ENCODE measurements at places on chromosomes 12 and 14.
A peak's percentile ranks its signal among the peaks of the same experiment; 100 is the strongest.

DNA sequence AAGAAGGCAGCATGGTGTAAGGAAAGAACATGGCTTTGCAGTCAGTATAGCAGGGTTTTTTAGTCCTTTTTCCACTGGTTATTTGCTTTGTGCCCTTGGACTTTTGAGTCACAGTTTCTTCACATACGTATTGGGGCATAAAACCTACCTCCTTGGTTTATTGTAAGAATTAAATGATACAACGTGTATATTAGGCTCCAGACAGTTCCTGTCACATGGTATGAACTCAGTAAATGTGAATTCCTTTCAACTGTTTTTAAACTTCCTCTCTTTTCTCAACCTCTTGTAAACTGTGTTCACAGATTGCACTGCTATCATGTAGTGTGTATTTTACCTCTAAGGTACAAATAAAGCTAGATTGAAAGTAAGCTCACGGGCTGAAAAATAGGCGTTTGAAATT lies 29.5 kb downstream of the MSRB3 start:
- no peak for DNase-seq

DNA sequence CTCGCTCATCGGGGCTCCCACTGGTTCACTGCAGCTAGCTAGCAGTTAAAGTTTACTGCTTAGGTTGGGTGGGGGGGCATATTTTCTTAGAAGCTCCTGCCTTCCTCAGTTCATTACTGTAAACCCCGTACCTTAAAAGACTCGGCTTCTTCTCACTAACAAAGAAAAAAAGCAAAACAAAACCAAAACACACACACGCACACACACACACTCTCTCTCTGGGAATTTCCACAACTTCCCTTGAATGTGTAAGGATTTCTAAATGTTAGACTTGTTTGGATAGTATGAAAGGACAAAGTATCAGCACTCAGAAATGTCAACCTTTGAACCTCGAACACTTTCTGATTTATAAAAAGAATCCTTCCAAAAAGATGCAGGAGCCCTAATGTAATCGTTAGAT lies 927 bp downstream of the PTHLH start:
- no peak for DNase-seq

DNA sequence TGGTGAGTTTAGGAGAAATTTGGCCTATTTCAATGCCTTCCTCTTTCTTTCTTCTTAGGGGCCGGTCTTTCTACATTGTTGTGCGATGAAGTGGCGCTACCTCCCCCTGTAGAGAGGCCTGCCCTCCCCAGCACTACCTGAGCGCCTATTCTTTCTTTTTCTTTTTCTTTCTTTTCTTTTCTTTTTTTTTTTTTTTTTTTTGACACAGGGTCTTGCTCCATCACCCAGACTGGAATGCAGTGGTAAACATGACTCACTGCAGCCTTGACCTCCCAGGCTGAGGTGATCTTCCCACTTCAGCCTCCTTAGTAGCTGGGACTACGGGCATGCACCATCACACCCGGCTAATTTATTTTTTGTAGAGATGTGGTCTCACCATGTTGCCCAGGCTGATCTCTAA lies 136.1 kb upstream of the MAX start:
- DNase-seq, result no peak

DNA sequence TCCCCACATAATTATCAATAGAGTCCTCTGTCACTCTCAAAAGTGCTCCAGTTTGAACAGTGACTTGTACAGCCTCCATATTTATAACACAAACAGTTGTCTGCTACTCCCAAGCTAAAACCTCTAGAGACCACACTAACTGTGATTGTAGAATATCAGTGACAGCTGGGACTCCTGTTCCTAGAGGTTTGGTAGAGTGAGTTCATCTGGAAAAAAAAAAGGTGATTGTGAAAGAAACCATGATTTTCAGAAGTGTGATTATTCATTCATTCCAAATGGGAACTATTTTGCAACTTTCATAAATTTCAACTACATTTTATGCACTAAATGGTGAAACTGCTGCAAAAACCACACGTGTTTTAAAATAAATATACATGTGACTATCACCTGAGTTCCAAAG lies 128.0 kb upstream of the PLXNC1 start:
- no peak for DNase-seq

DNA sequence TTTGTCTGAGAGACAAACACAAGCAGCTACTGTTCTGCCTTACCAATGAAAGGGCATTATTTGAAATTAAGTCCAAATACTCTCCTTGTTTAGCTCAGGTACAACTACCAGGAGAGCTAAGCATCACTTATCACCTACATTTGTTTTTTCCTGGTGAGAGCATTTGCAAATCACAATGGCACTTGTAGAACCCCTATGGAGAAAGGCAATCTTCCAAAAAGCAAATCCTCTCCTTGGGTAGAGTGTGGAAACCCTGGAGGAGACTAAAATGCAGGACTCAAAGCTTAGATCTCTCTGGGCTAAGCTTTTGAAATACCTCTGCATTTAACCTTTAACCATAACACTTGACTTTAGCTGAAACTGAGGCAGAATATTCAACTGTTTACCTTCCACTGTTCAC lies 20.8 kb downstream of the GTSF1 start:
- DNase-seq, result no peak

- DNase-seq, result no peak
Measured at GRCh38 chr12:6567112-6567670, 900 bp downstream of the NOP2 start.

GRCh38 chr12:107558816-107559382 lies 126.7 kb upstream of the PWP1 start:
- DNase-seq, result no peak

GRCh38 chr12:52812749-52813148 lies 1.2 kb downstream of the KRT4 start:
- DNase-seq, result no peak

GRCh38 chr12:75208856-75209811 lies 505 bp downstream of the KCNC2 start:
- DNase-seq, result no peak

GRCh38 chr14:23163830-23164229 lies 19.6 kb downstream of the SLC7A8 start:
- DNase-seq, result no peak

GRCh38 chr12:69442894-69443293 lies 27.3 kb upstream of the FRS2 start:
- no peak for DNase-seq

GRCh38 chr14:45610318-45610717 lies 357.3 kb upstream of the MIS18BP1 start:
- DNase-seq, result no peak

- DNase-seq, result no peak
Measured at GRCh38 chr14:84783511-84783910, 746.4 kb upstream of the FLRT2 start.

- no peak for DNase-seq
Measured at GRCh38 chr14:54689928-54690327, 123.0 kb downstream of the SAMD4A start.

GRCh38 chr12:12467688-12468261 lies 94.9 kb downstream of the DUSP16 start:
- DNase-seq, result no peak

- no peak for DNase-seq
Measured at GRCh38 chr12:17197971-17198370, 592.0 kb upstream of the LMO3 start.

GRCh38 chr14:103408491-103409155 lies 23.4 kb downstream of the MARK3 start:
- DNase-seq, result peak; percentile 83

DNA sequence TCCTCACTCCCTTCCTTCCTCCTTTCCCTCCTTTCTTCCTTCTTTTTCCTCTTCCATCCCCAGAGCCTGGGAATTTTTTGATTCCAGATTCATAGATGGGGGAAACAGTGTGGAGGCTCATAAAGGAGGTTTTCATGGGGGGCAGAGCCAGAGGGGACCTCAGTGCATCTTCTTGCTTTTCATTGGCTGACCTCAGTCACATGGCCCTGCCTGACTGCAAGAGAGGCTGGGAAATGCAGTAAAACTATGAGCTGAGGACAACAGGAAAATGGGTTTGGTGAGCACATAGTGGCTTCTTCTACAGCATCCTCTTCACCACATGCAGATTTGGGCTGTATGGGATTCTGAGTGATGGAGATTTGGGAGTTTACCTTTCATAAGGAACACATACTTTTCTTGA lies 437.1 kb upstream of the TBX3 start:
- no peak for DNase-seq

DNA sequence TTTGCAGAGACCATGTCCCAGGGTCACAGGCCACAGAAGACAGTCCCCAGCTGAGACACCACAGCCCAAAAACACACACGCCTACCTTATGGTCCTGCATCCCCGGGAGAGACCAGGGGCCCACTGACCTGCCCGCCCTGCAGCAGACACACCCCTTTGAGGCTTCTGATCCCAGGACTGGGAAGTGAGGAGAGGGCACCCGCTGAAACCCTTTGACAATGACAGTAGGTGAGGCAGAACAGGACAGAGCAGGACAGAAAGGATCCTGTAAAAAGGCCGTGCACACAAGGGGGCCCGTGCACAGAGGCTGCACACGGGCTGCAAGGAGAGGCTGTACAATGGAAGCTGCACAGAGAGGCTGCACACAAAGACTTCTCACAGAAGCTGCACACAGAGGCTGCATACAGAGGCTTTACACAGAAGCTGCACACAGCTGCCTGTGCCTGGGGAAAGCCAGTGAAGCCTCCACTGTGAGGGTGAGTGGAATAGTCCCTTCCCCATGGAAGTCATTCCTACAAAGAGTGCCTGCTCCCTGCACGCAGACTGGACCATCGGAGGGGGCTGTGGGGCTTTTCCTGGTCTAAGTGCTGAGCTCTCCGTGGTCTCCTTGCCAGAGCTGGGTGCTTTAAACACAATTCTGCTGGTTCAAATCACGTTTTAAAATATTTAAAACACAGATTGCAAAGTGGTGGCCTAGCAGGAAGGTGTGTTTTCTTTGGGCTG lies 16.6 kb upstream of the SFSWAP start:
- DNase-seq, result no peak

- DNase-seq, result peak; percentile 78
Measured at GRCh38 chr12:131710464-131711457, at the start of gene SFSWAP. Gene SFSWAP (plus strand): TSS chr12:131711090. CDS start chr12:131711230, 140 bp downstream.

DNA sequence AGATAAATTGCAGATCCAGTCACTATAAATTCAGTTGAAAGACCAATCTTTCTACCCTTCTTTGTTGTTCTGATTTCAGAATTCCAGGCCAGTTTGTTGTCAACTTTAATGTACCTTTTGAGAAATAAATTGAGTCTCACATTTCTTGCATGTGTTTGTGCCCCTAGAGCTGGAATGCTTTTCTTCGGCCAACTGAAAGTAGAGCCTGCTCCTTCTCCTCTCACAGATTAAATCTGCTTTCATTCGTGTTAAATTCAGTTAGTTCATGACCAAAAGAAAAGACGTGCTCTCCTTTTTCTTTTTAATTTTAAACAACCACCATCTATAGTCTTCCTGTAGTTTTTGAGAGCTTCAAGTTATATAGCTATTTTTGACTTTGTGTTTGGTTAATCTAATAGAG lies 22.9 kb downstream of the SOCS2 start:
- no peak for DNase-seq

DNA sequence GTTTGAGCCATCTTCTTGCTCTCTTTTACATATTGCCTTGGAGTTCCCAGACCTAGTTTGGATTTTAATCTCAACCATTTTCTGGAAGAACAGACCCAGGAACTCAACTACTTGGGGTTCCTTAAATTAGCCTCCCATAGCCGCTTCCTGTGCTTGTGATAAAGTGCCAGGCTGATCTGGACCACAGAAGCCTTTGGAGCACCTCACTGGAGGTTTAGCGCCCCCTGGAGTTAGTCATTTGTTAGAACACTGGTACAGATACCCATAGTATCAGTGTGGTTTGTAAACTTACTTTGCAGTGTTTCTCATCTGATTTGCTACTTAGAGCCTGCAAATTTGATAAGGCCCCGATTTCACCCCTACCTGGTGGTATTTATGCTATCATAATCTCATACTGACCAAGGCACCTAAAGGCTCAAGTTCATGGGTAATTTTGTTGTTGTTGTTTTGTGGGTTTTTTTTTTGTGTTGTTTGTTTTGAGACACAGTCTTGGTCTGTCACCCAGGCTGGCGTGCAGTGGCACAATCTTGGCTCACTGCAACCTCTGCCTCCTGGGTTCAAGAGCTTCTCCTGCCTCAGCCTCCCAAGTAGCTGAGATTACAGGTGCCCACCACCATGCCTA lies 3.7 kb downstream of the UNC119B start:
- peak; percentile 93 for DNase-seq

DNA sequence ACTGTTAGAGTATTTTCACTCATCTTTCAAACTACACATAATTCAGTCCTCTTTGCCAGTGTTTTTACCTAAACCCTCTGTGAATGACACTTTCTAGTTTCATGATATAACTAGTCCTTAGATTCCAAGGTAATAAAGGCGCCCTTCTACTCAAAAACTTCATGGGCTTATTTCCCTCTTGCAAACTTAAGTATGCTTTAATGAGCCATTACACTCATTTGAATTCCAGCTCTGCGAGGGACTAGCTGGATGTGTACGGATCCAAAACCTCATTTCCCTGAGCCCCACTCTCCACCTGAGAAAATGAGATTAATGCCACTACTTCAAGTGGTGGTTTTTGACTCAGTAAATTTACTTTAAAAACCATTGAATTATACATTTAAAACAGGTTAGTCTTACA lies 141.1 kb downstream of the NDUFA12 start:
- no peak for DNase-seq

GRCh38 chr12:53103860-53104305 lies 597 bp downstream of the SOAT2 start:
- no peak for DNase-seq

- DNase-seq, result no peak
Measured at GRCh38 chr14:49733836-49734235, 34.1 kb upstream of the KLHDC2 start.
